ENCODE measurements at places on chromosomes 6 and 20. TPM values are rescaled to one million over a fixed set of nuclear protein-coding genes. Genes with fewer than 3 reads are reported as not detected.

The PRICKLE4 gene
- total RNA-seq, result 1.1 TPM

GRCh38 chr6:32406857-32407256 lies at the start of gene BTNL2:
Gene BTNL2 (minus strand): TSS chr6:32407181. CDS start chr6:32407123, 58 bp downstream.
- peaks cover 13% of the 10 kb centered on the region for H3K4me1 ChIP-seq
- H3K36me3 ChIP-seq, result no peaks in the 10 kb centered on the region

GRCh38 chr6:158338311-158339112 lies 26.2 kb downstream of the TULP4 start:
- no peaks in the 10 kb centered on the region for H3K27me3 ChIP-seq
- peaks cover 8% of the 10 kb centered on the region for H3K4me1 ChIP-seq
- DNase-seq, result no peak
- no peak overlapping the region for H3K27ac ChIP-seq
- H3K4me3 ChIP-seq, result no peak overlapping the region
- H3K36me3 ChIP-seq, result peaks cover 3% of the 10 kb centered on the region

DNA sequence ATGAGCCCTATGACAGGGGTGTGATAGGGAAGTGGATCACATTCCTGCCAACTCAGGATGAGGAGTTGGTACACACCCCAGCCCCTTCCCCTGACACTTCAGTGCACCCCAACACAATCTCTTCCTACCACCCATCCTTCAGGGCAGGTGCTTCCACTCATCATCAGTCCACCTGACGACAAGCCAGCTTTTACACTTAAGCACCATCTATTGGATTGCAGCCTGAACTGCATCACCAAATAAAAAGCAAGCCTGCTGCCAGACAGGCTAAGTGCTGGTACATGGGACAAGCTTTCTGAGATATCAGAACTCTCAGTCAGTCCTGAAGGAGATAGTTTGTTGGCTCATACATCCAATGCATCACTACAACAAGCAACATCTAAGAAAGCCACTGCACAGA lies 69.0 kb upstream of the TMEM200A start:
- H3K27me3 ChIP-seq, result no peaks in the 10 kb centered on the region
- H3K4me1 ChIP-seq, result no peaks in the 10 kb centered on the region
- no peak overlapping the region for H3K4me3 ChIP-seq
- no peaks in the 10 kb centered on the region for H3K36me3 ChIP-seq
- DNase-seq, result no peak

The ALDH8A1 gene
- total RNA-seq, result not detected

The PNLDC1 gene
- total RNA-seq, result 0.06 TPM

GRCh38 chr6:40668203-40668602 lies 81.0 kb upstream of the LRFN2 start:
- no peak overlapping the region for H3K4me3 ChIP-seq
- no peak for DNase-seq
- no peaks in the 10 kb centered on the region for H3K36me3 ChIP-seq
- no peak overlapping the region for H3K27ac ChIP-seq
- H3K4me1 ChIP-seq, result no peaks in the 10 kb centered on the region

DNA sequence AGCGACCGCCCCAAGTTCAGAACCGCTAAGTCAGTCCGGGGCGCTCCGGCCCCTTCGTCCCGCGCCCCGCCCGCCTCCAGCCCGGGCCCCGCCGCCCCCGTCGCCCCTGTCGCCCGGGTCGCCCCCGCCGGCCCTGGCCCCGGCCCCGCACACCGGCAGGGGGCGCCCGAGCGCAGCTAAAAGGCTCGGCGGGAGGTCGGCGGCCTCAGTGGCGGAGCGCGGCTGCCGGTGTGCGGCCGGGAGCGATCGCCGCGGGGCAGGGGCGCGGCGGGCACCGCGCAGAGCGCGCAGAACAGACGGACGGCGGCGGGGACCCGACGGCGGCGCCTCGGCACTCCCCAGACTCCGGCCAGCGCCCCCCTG lies at the start of gene FNDC1:
TSS of gene FNDC1 (plus strand) at position 208 of the 363 bp plus-strand sequence. CDS start 197 bp downstream, outside the sequence.
- peak within 1 kb of the TSS; percentile 49 for H3K4me3 ChIP-seq
- DNase-seq, result peak; percentile 84
- H3K27me3 ChIP-seq, result peaks cover 99% of the 10 kb centered on the region
- peaks cover 7% of the 10 kb centered on the region for H3K4me1 ChIP-seq
- H3K27ac ChIP-seq, result no peak within 1 kb of the TSS

The TRIM15 gene
- total RNA-seq, result not detected

GRCh38 chr20:46558511-46558959 lies 8.1 kb upstream of the OCSTAMP start:
- DNase-seq, result peak; percentile 58
- H3K27ac ChIP-seq, result no peak overlapping the region
- H3K4me3 ChIP-seq, result no peak overlapping the region
- peaks cover 3% of the 10 kb centered on the region for H3K27me3 ChIP-seq
- no peaks in the 10 kb centered on the region for H3K36me3 ChIP-seq
- peaks cover 28% of the 10 kb centered on the region for H3K4me1 ChIP-seq

DNA sequence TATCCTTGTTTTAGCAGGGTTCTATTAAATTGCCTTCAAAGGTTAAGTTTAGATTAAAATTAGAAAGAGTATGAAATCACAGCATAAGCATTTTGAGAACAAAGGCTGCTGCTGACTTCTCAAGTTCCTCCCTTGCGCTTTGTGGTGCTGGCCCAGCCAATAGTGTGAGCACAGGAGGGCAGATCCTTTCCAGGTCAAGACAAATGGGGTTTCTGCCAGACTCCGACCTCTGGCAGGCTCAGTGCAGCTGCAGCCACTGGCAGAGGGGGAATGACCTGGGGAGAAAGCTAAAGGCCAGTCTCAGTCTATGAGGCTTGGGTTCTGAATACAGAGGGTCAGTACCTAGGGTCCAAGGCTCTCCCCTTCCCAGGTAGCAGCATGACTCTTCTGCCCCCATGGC lies 27.0 kb downstream of the CLIC5 start:
- H3K27ac ChIP-seq, result no peak overlapping the region
- DNase-seq, result peak; percentile 30
- H3K36me3 ChIP-seq, result no peaks in the 10 kb centered on the region
- H3K4me1 ChIP-seq, result peaks cover 7% of the 10 kb centered on the region

GRCh38 chr6:127547215-127547614 lies 28.1 kb upstream of the MTCL3 start:
- H3K4me1 ChIP-seq, result no peaks in the 10 kb centered on the region
- no peaks in the 10 kb centered on the region for H3K36me3 ChIP-seq
- peak; percentile 19 for DNase-seq
- H3K27me3 ChIP-seq, result no peaks in the 10 kb centered on the region
- H3K27ac ChIP-seq, result no peak overlapping the region

The FIG4 gene
- total RNA-seq, result 51.3 TPM

The BANF2 gene
- total RNA-seq, result not detected

The NMBR gene
- 0.09 TPM for total RNA-seq

GRCh38 chr6:73978330-73978729 lies 282.3 kb downstream of the CD109 start:
- H3K4me3 ChIP-seq, result no peak overlapping the region
- DNase-seq, result no peak
- H3K27me3 ChIP-seq, result no peaks in the 10 kb centered on the region

The BFSP1 gene
- total RNA-seq, result not detected

GRCh38 chr20:34683667-34684066 lies 6.8 kb upstream of the PIGU start:
- H3K4me3 ChIP-seq, result no peak overlapping the region
- H3K4me1 ChIP-seq, result no peaks in the 10 kb centered on the region
- DNase-seq, result no peak
- no peaks in the 10 kb centered on the region for H3K27me3 ChIP-seq
- no peaks in the 10 kb centered on the region for H3K36me3 ChIP-seq
